ENCODE measurements at places on chromosomes 4 and X. TPM values are rescaled to one million over a fixed set of nuclear protein-coding genes. Genes with fewer than 3 reads are reported as not detected.

DNA sequence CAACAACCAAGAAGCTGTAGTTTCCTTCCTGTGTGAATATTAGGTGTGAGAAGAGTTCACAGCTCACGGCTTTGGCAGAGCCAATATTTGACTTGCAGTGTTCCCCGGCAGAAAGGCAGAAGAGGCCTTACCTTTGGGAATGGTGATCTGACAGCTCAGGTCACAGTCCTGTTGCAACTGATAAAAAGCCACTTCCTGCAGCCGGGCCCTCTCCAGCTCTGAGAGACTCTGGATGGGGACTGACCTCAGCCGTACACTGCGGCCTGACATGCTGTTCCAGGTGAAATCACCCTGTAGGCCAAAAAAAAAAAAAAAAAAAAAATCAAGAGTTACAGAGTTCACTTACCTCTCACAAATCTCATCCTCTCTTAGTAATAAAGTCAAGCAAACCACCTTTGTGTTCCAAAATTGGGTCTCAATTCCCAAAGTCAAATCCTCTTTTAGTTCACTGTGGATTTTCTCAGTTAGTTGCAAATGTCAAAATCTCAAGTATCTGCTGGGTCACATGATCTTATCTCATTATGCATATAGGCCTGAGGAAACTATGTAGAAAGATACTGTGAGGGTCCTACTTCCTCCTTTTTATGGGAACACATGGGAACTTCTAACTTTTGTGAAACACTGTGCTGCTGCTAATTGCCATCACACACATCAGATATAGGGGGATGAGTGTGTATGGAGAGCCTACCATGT lies 38.6 kb upstream of the AMELX start:
- H3K27ac ChIP-seq = no peak overlapping the region
- no peaks in the 10 kb centered on the region for H3K36me3 ChIP-seq
- H3K4me3 ChIP-seq = no peak overlapping the region
- no peaks in the 10 kb centered on the region for H3K4me1 ChIP-seq
- DNase-seq = no peak
- H3K27me3 ChIP-seq = no peaks in the 10 kb centered on the region

- H3K4me1 ChIP-seq = no peaks in the 10 kb centered on the region
- DNase-seq = no peak
- H3K4me3 ChIP-seq = no peak overlapping the region
- H3K27me3 ChIP-seq = no peaks in the 10 kb centered on the region
- H3K36me3 ChIP-seq = no peaks in the 10 kb centered on the region
- no peak overlapping the region for H3K27ac ChIP-seq
Observed at GRCh38 chrX:30935985-30936384, 46.9 kb upstream of the TAB3 start.

DNA sequence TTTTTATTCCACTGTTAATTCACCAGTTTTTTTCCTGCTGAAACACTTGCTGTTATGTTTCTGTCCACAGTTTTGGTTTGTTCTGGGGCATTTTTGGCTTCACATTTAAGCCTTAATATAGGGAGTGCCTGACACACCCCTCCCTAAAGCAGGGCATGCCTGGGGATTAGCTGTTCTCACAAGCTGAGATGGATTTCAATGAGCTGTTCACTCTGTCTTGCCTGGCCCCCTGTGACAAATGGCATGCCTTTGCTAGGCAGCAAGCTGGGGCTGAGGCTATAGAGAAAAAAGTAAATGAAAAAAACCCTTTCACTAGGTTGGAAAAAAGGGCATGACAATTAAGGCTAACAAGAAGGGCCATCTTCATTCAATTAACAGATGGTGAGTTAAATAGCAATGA lies 22.4 kb downstream of the LPAR4 start:
- no peak for DNase-seq
- no peaks in the 10 kb centered on the region for H3K4me1 ChIP-seq

GRCh38 chrX:37754516-37754915 lies 25.3 kb upstream of the CYBB start:
- no peak overlapping the region for H3K27ac ChIP-seq
- H3K36me3 ChIP-seq = no peaks in the 10 kb centered on the region
- no peaks in the 10 kb centered on the region for H3K4me1 ChIP-seq
- H3K27me3 ChIP-seq = no peaks in the 10 kb centered on the region

GRCh38 chr4:174479140-174479539 lies 43.1 kb downstream of the HPGD start:
- no peaks in the 10 kb centered on the region for H3K27me3 ChIP-seq
- no peak overlapping the region for H3K27ac ChIP-seq
- no peaks in the 10 kb centered on the region for H3K4me1 ChIP-seq
- H3K36me3 ChIP-seq = no peaks in the 10 kb centered on the region
- no peak for DNase-seq
- H3K4me3 ChIP-seq = no peak overlapping the region

DNA sequence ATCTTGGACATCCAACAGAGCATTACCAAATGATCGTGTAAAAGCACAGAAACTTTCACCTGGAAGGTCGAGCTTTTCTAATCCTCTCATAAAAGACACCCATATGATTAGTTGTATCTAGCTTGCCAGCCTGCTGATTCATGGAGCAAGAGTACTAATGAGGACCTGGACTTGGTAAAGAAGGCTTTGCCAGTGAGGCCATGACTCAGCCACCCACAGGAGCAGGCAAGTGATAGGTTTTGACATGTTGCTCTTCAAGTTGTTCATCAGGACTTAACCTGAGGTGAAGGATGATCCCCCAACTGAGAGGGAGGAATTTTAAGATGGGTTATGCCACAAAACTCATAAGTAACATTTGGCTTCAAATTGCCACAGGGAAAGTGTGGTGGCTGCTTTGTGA lies 24.7 kb upstream of the EPGN start:
- no peaks in the 10 kb centered on the region for H3K4me1 ChIP-seq
- no peak overlapping the region for H3K27ac ChIP-seq
- H3K4me3 ChIP-seq = no peak overlapping the region
- H3K27me3 ChIP-seq = no peaks in the 10 kb centered on the region

- peaks cover 36% of the 10 kb centered on the region for H3K4me1 ChIP-seq
- peak overlapping the region; percentile 77 for H3K4me3 ChIP-seq
- H3K27me3 ChIP-seq = no peaks in the 10 kb centered on the region
- DNase-seq = no peak
- H3K36me3 ChIP-seq = no peaks in the 10 kb centered on the region
Observed at GRCh38 chr4:41213625-41214135, 662 bp downstream of the APBB2 start.

The BTC gene
- total RNA-seq = not detected

The BEX4 gene
- 5.2 TPM for total RNA-seq

The RHOXF1 gene
- total RNA-seq = not detected

GRCh38 chr4:13665701-13666660 lies 38.5 kb upstream of the BOD1L1 start:
- no peak overlapping the region for H3K27ac ChIP-seq
- H3K27me3 ChIP-seq = no peaks in the 10 kb centered on the region
- no peaks in the 10 kb centered on the region for H3K36me3 ChIP-seq
- no peaks in the 10 kb centered on the region for H3K4me1 ChIP-seq
- DNase-seq = no peak

- H3K27ac ChIP-seq = no peak overlapping the region
- DNase-seq = no peak
- no peaks in the 10 kb centered on the region for H3K4me1 ChIP-seq
- no peaks in the 10 kb centered on the region for H3K27me3 ChIP-seq
- no peaks in the 10 kb centered on the region for H3K36me3 ChIP-seq
Observed at GRCh38 chr4:41957634-41958033, 22.4 kb downstream of the TMEM33 start.

DNA sequence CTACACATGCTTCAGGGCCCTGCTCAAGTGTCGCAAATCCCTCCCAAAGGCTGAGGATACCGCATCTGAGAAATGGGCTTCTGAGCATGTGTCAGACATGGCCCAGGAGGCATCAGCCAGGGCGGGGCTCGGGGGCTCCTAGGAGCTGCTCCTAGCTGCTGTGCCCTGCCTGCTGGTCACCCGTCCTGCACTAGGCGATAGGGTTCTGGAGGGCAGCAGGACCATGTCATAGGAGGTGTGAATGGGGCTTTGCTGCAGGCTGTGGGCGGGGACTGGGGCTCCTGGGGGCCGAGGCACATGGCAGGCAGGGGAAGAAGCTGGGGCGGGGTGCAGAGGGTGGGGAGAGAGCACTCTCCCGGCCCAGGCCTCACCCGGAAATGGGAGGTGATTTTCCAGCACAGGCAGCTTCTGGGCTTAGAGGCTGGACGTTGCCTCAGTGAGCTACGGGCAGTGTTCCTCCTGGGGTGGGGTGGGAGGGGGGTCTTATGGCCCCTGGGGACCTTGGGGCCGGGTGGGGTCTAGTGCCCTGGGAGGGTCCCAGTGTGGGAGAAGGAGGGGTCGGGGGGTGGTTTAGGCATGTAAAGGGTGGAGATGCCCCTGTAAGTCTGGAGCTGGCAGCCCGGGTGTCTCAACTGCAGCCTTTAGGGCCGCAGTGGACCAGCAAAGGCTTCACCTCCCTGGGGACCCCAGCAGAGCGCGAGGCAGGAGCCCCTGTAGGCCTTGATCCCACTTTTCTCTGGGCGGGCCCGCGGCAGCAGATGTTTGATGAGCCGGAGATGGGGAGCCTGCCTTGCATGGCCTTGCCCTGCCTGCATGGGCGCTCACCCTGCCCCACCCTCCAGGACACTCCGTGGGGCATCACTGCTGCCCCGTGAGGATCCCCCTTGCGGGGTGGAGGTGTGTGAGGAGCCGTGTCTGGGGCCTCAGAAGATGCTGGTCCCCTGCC lies 98.6 kb upstream of the LRPAP1 start:
- no peaks in the 10 kb centered on the region for H3K36me3 ChIP-seq
- DNase-seq = no peak
- no peak overlapping the region for H3K4me3 ChIP-seq
- H3K4me1 ChIP-seq = no peaks in the 10 kb centered on the region
- no peak overlapping the region for H3K27ac ChIP-seq

DNA sequence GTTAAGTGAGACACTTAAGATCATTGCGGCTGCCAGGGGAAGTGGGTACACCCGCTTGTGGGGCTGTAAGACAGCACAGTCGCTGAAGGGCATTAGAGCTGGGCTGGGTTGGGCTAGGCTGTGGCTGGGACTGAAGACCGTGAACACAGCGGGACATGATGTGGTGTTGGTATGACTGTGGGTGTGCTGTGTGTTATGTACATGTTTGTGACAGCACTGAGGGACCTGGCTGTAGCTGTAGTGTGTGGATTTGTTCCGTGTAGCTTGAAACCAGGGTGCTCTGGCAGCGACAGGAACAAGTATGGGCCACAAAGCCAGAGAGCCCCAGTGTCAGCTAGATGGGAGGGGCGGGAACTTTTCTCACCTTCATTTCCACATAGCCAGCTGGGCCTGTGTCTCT lies 82.1 kb downstream of the NHSL2 start:
- H3K36me3 ChIP-seq = no peaks in the 10 kb centered on the region
- no peak for DNase-seq
- H3K4me1 ChIP-seq = peaks cover 4% of the 10 kb centered on the region

DNA sequence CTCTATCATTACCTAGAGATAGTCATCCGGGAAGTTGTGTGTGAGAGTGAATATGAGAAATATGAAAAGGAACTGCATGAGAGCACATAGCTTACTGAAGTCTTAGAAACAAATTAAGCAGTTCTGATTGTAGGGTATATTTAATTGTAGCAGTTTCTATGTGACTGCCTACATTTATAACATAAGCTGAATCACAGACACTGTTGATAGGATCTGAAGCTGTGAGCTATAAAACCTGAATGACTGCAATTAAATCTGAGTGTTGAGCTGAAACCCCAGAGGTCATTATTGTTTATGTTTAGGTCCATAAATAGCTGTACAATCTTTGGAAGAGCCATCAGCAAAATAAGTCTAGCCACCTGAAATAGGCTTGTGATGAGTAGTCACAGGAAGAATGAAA lies 210.1 kb upstream of the CXCL13 start:
- H3K4me1 ChIP-seq = no peaks in the 10 kb centered on the region
- H3K4me3 ChIP-seq = no peak overlapping the region
- no peak overlapping the region for H3K27ac ChIP-seq
- no peak for DNase-seq
- H3K27me3 ChIP-seq = no peaks in the 10 kb centered on the region

GRCh38 chr4:145523117-145523516 lies 41.5 kb downstream of the SMAD1 start:
- peaks cover 19% of the 10 kb centered on the region for H3K4me1 ChIP-seq
- no peaks in the 10 kb centered on the region for H3K36me3 ChIP-seq
- no peak overlapping the region for H3K27ac ChIP-seq
- DNase-seq = no peak
- H3K27me3 ChIP-seq = no peaks in the 10 kb centered on the region

The CABS1 gene
- not detected for total RNA-seq

GRCh38 chrX:153800177-153800722 lies 5.8 kb downstream of the SSR4 start:
- H3K4me3 ChIP-seq = no peak overlapping the region
- H3K27ac ChIP-seq = peak overlapping the region; percentile 2
- no peak for DNase-seq
- peaks cover 11% of the 10 kb centered on the region for H3K36me3 ChIP-seq
- H3K4me1 ChIP-seq = no peaks in the 10 kb centered on the region

- H3K27me3 ChIP-seq = no peaks in the 10 kb centered on the region
- DNase-seq = no peak
Observed at GRCh38 chr4:137032222-137032621, 500.1 kb downstream of the PCDH18 start.

DNA sequence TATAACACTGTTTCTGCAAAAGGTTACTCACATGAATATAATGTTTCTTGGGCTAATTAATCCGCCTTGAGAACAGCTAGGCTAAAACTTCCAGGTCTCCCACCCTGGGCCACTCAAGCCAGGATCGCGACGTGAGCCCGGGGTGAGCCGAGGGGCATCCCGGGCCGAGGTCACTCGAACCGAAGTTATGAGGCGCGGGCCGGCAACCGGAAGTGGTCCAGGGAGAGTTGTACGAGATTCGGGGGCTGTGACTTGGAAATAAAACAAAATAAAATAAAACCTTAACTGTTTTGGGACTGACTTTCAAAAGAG lies 317 bp downstream of the CMC4 start:
- peak overlapping the region; percentile 93 for H3K27ac ChIP-seq
- H3K4me3 ChIP-seq = peak overlapping the region; percentile 79
- no peak for DNase-seq

The SULT1E1 gene
- not detected for total RNA-seq

- H3K36me3 ChIP-seq = peaks cover 20% of the 10 kb centered on the region
- no peak overlapping the region for H3K4me3 ChIP-seq
- DNase-seq = no peak
- no peak overlapping the region for H3K27ac ChIP-seq
- H3K4me1 ChIP-seq = peaks cover 6% of the 10 kb centered on the region
- H3K27me3 ChIP-seq = no peaks in the 10 kb centered on the region
Observed at GRCh38 chr4:22389240-22389870, 126.5 kb downstream of the ADGRA3 start.

DNA sequence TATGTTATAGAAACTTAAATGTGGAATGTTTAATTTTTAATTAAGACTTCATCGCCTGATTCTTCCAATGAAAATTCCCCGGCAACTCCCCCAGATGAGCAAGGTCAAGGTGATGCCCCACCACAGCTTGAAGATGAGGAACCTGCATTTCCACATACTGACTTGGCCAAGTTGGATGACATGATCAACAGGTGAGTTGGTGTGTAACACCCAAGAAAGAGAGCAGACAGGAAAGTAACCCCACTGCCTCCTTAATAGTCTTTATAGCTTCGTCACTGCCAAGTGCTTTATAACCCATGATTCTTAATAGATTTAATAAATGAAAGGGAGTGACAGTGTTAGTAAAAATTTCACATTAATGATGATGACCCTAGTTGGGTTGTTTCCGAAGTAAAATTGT lies 43.7 kb downstream of the USP9X start:
- peaks cover 11% of the 10 kb centered on the region for H3K4me1 ChIP-seq
- H3K4me3 ChIP-seq = no peak overlapping the region

- no peak overlapping the region for H3K27ac ChIP-seq
- H3K36me3 ChIP-seq = no peaks in the 10 kb centered on the region
- H3K4me3 ChIP-seq = no peak overlapping the region
- DNase-seq = no peak
- no peaks in the 10 kb centered on the region for H3K27me3 ChIP-seq
- H3K4me1 ChIP-seq = no peaks in the 10 kb centered on the region
Observed at GRCh38 chr4:68469482-68469881, 22.2 kb downstream of the TMPRSS11E start.

The CAPN6 gene
- not detected for total RNA-seq

The LPAR4 gene
- total RNA-seq = not detected
